CD4-positive, alpha-beta T cell treated with Interleukin-12 subunit alpha and Interleukin-12 subunit beta, for 1 hour (primary cell): ENCODE measurements at places on chromosomes 5 and 9.

- no peak for DNase-seq
Observed at GRCh38 chr5:78907255-78907891, 77.7 kb downstream of the ARSB start.

- no peak for DNase-seq
Observed at GRCh38 chr9:116471093-116471906, 215.8 kb upstream of the TRIM32 start.

DNA sequence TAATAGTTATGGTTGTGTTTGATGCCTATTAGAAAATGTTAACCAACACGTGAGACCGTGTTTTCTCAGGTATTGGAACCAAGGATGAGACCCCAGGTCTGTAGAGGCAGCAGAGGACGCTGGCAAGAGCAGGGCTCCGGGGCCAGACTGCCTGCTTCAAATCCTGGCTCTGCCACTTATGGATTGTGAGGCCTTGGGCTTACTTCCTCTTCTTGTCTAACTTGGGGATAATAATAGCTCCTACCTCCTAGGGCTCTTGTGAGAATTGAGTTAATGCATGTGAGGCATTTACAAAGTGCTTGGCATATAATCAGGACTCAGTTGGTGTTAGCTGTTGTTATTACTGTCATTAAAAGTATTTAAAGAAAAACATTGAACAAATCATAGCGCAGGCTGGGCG is 85.5 kb upstream of the PITX1 start:
- DNase-seq, result no peak

GRCh38 chr9:76176171-76176570 is 218.1 kb downstream of the RFK start:
- no peak for DNase-seq

DNA sequence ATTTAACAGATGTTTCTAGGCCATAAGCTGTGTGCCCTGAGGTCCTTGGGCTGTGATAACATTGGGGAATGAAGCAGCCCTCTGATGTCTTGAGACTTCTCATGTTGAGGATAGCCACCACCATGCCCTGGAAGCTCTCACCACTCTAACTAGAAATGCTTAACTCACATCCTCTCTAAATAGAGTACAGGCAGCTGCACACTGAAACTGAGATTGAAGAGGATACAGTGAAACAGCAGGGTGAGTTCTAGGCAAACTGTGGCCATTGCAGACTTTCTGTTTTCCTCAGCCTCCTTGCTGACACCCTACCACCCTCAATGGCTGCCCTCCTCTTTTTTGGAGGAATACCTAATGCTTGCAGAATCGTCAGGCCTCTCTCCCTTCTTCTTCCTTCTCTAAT is 22.4 kb downstream of the UTP15 start:
- no peak for DNase-seq

GRCh38 chr5:73952872-73953271 is 326.9 kb downstream of the ARHGEF28 start:
- DNase-seq, result no peak
